Glutamatergic neuron (in vitro differentiated cells): ENCODE measurements at places on chromosomes 11 and 22.

DNA sequence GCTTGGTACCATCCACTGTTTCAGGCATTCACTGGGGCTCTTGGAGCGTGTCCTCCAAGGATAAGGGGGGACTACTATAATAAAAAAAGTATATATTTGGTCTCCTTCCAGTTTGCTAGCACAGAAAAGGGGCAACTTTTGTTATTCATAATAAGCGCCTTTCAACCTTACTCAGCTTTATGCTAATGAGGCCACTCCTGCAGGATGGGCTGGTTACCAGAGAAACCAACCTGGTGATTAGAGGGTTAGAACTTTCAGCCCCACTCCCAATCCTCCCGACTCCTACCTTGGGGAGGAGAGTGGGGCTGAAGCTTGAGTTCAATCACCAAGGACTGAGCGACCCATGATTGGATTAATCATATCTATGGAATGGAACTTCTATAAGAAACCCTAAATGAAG is 31.8 kb downstream of the PPFIBP2 start:
- no peak for DNase-seq

- no peak for DNase-seq
Observed at GRCh38 chr11:35014346-35014745, 97.9 kb downstream of the PDHX start.

DNA sequence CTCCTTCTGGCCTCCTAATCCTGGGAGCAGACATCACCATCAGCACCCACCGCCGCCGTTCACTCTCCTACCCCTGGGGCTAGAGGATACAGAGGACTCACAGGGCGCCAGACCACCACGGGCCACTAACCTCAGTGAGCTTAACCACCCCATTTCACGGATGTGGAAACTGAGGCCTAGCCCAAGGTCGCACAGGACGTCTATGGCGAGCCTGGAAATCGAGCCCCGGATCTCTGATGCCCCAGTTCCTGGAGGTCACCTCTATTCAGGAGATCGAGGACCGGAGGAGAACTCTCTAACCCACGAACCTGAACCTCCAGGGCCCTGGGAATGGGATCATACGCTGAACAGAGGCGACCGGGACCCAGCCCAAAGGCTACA is 349 bp downstream of the TIMM10 start:
- DNase-seq, result no peak

DNA sequence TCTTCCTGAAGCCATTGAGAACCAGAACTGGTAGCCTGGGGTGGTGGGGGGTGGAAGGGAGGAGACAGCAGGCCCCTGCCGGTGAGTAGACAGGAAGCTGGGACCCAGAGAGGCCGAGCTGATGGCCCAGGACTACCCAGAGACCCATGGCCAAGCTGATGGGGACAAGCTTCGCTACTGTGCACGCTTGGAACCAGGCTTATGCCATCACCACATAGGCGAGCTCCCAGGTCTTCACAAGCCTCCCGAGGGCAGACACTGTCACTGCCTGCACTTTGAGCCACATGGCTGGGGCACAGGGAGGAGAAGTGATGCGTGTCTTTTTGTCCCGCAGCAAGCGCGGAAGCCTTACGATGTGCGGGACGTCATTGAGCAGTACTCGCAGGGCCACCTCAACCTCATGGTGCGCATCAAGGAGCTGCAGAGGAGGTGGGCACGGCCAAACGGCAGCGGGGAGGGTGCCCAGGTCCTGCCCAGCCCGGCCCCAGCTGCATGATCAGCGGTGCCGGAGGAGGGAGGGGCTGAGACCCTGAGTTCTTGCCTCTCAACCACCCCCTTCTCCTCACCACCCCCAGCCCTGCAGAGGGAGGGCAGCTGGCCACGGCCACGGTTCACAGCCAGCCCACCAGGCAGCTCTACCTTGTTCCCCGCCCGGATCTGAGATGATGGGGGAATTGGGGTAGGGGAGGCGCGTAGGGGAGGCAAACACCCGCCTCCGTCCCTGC is 76.0 kb upstream of the KCNQ1OT1 start:
- DNase-seq, result peak; percentile 10

- no peak for DNase-seq
Observed at GRCh38 chr11:15107730-15108515, 6.8 kb upstream of the INSC start.

DNA sequence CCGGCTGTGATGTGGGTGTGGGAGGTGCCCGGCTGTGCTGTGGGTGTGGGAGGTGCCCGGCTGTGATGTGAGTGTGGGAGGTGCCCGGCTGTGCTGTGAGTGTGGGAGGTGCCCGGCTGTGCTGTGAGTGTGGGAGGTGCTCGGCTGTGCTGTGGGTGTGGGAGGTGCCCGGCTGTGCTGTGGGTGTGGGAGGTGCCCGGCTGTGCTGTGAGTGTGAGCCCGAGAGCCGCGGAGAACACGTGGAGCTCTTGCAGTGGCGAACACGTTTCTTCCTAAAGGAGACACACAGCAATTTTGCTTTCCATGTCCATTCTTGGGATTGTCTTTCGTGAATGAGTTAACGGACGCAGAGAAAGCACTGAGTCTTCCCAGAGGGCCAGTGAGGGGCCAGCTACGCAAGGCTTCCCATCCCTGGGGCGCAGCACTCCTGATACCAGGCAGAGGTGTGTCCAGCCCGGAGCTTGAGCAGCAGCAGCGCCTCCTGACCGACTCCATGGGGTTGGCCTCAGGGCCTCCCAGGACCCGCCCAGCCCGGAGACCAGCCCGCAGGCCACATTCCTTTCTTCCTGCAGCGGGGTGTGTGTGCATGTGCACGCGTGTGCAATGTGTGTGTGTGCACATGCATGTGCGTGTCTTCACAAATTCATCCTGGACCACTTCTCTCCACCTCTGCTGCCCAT is 245.0 kb upstream of the B3GAT1 start:
- DNase-seq, result no peak

DNA sequence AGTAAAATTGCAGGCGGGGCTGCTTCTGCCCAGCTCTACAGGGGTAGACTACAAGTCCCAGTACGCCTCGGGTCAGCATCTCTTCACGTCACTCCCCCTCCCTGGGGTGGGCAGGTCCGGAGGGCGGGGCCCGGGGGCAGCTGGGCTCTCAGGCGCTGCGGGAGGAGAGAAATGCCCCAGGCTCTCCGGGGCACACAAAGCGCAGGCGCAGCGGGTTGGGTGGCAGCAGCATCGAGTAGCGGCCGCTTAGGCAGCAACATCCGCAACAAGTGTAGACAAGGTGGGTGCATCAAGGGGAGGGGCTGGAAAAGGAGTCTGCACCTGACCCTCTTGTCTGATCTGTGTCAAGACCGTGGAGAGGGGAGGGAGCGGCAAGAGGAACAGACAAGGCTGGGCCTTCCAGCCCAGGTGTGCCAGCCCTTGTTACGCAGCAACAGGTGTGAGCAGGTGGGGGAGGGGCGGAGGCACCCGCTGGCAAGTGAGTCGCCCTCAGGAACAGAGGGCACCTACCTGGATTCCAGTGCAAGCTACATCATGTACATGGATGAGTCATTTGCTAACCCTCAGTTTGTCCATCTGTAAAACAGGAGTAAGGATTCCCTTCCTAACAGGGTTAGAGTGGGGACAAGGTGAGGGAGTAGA is 1.2 kb downstream of the PLEKHB1 start:
- DNase-seq, result peak; percentile 93
